ELR (cell line): ENCODE measurements at places on chromosomes 6 and 20.

DNA sequence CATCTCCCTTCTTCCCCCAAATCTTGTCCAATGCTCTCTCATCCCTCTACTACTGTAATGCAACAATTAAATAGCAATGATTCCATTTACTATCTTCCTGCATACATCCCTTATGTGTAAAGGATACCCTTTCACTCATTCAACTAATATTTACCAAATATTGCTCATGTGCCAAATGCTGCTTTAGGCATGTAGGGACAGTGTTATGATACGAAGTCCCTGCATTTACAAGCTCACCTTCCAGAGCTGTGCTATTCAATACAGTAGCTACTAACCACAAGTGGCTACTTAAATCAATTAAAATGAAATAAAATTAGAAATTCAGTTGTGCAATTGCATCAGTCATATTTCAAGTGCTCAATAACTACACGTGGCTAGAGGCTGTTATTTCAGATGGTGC lies 41.1 kb downstream of the GMDS start:
- no peak for DNase-seq

DNA sequence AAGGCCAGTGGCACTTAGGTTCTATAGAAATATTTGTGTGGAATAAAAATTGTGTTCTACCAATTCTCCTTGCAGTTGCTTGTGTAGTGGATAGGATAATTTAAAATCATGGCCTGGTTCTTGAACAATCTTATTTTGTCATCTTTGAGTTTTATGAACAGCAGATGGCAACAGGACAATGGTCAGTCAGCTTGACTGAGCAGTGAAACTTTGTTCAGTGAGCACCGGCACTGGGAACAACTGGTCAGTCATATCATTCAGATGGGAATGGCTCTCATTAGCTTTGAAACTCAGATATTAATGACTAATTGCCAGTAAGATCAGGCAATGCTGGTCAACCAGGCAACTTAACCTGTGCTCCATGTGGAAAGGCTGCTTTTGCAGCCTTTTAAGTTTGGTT lies 129.2 kb downstream of the BCKDHB start:
- DNase-seq: no peak

- no peak for DNase-seq
Measured at GRCh38 chr6:105940990-105941389, 145.1 kb upstream of the PRDM1 start.

GRCh38 chr20:6888736-6889395 lies 121.4 kb downstream of the BMP2 start:
- no peak for DNase-seq

GRCh38 chr6:31528307-31528777 lies 420 bp upstream of the MCCD1 start:
- no peak for DNase-seq

GRCh38 chr20:53335555-53335954 lies 258.1 kb downstream of the ZNF217 start:
- DNase-seq: no peak

DNA sequence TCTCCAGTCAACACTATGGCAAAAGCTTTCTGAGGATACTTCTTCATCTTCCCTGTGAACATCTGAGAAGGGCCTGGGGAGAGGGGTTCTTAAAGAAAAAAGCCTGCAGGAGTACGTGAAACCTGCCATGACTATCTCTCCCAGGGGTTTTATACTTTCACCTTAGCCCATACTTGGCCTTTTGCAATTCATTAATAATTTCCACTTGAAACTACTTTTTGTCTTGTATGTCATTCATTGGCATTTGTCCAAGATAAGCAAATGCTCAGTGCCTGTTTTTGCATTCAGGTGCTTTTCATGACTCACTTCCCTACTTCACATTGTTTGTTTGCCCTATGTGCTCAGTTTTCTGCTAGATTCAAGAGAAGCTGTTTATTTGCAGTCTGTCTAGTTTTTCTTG lies 580.3 kb upstream of the GJE1 start:
- DNase-seq: peak; percentile 88

DNA sequence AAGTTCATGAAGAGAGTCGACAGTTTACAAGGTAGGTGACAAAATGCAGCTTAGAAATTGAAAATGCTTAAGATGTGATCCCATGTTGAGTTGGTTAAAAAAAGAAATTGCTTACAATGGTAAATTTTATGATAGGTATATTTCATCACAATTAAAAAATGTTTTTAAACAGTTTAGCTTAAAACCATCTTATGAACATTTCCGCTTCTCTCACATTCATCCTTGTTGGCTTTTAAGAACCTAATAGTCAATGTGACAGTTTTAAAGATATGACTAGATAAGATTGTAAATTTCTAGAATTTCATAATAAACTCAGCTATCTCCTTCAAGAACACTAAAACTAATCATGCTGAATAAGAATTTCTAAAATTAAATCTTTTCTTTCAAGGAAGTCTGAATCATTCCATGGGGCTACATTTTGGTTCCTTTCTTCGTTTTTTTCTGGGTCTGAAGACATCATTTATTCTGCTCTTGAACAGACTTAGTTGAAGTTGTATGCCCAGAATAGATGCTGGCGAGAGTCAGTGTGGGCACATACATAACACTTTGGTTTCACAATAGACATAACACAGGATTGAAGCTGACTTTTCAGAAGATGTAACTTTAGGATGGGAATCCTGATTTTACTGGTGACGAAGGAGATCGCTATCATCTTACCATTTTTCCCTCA lies 35.9 kb upstream of the LTV1 start:
- no peak for DNase-seq

- DNase-seq: no peak
Measured at GRCh38 chr6:143476545-143476944, 25.9 kb downstream of the PEX3 start.

DNA sequence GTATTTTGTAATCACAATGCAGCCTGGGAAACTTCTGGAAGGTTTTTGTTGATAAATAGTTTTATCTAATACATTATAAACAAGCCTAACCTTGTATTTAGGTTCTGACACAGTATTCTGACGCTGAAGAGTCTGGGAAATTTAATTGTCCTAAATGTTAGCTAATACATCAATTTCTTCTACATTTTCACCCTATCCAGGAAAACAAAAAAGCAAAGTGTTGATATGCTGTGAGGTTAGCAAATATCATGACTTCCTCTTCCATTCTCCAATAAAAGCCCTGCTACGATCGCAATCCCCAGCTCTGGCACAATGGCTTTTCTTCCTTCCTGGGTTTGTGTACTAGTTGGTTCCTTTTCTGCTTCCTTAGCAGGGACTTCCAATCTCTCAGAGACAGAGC lies at the start of gene C6orf58:
TSS of gene C6orf58 (plus strand) at position 301 of the 400 bp plus-strand sequence. CDS start at position 313, 12 bp downstream.
- no peak for DNase-seq

GRCh38 chr6:170489836-170490235 lies 63.3 kb downstream of the PSMB1 start:
- DNase-seq: no peak

- DNase-seq: peak; percentile 66
Measured at GRCh38 chr20:13119583-13119982, 101.5 kb upstream of the ISM1 start.

GRCh38 chr6:113690281-113691259 lies 166.6 kb upstream of the MARCKS start:
- peak; percentile 89 for DNase-seq
